ENCODE measurements at places on chromosomes 5 and 9.

GRCh38 chr5:80926979-80927656, 33.0 kb upstream of the RASGRF2 start:
- DNase-seq, result no peak

- no peak for DNase-seq
Observed at GRCh38 chr5:146208916-146209522, 5.6 kb downstream of the RBM27 start.

- DNase-seq, result no peak
Observed at GRCh38 chr9:12394105-12394504, 299.1 kb upstream of the TYRP1 start.

GRCh38 chr5:39411061-39411460, 13.7 kb downstream of the DAB2 start:
- no peak for DNase-seq

DNA sequence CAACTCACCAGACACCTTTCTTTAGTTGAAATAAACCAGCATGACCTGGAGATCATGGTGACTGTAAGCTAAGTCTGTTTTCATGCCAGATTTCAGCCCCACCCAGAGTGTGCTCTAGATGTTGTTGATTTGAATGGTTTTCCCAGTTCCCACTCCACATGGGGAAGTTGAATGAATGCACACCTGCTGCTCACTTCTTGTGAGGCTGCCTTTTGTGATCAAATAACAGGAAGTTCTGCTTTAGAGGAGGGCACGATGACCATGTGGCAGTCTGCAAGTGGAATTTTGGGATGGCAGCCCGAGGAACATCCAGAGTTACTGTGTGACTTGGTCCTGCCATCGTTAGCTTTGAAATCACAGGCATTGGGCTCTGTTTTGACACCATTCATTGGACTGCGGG, 18.7 kb downstream of the SLC46A2 start:
- DNase-seq, result no peak

GRCh38 chr9:94245651-94246050, 13.4 kb upstream of the ZNF169 start:
- no peak for DNase-seq

DNA sequence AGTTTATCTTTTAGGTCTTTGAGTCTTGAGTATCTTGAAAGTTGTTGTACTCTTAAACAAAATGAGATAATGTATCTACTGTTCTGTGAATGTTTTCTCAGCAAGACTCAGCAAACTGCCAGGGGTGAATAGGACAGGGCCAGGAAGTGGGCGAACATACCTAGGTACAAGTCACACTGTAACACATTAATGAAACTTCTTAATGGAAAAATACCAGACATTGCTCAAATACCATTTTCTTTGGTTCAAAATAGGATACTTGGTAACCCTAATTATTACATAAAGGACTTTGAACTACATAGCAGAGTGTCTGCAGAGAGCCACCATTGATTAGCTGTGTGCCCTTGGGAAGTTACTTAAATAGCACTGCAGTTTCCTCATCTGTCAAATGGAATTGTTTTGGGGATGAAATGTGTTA, 197.5 kb downstream of the ARHGEF28 start:
- no peak for DNase-seq

DNA sequence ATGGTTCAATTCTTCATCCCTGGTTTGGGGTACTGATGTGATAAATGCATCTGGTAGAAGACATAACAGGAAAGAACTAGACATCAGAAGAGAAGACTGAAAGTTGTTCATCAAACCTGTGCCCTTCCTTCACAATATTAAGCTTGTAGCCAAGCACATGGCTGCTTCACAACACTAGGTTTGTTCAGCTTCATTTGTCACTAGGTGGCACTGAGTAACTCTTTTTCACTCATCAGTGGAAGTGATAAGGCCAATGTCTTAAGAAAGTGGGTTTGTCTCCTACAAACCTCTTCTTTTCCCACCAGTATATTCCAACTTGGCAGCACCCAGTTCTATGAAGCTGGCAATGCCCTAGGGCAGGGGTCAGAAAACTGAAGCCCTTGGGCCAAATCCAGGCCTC, 26.9 kb downstream of the ZNF484 start:
- DNase-seq, result no peak

GRCh38 chr9:76023715-76024195, 133.3 kb downstream of the PCSK5 start:
- no peak for DNase-seq

DNA sequence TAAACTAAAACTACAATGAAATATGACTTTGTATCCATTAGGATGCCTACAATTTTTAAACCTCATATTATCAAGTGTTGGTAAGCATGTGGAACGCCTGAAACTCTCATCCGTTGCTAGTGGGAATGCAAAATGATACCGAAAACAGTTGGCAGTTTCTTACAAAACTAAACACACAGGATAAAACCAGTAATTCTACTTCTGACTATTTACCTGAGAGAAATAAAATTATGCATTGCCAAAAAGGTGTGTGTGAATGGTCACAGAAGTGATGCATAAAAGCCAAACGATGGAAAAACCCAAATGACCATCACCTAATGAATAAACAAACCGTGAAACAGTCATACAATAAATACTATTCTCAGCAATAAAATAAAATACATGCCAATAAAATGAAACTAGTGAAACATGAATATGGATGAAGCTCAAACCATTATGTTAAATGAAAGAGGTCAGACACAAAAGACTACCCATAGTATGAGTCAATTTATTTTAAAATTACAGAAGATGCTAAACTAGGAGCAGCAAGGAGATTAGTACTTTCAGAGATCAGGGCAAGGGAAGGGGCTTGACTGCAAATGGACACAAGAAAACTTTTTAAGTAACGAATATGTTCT, 13.4 kb downstream of the AUH start:
- DNase-seq, result no peak

DNA sequence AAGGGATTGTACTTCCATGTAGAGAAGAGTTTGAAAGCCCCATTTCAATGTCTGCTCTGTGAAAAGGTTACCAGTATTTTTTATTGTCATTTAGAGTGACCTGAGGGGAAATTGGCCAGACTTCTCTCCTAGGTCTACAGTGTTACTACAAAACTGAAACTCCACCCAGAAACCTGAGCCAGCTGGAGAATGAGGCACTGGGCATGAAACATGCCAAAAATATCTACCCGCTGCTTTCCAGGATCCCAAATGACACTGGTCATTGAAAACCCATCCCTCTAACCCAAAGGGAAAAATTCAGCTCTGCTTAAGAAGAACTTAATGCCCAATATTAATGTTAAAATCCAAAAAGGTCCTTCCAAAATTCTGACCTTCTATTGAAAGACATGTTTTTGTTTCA, 99.2 kb upstream of the TRIM32 start:
- no peak for DNase-seq

- no peak for DNase-seq
Observed at GRCh38 chr5:120361941-120362340, 102.2 kb upstream of the PRR16 start.

DNA sequence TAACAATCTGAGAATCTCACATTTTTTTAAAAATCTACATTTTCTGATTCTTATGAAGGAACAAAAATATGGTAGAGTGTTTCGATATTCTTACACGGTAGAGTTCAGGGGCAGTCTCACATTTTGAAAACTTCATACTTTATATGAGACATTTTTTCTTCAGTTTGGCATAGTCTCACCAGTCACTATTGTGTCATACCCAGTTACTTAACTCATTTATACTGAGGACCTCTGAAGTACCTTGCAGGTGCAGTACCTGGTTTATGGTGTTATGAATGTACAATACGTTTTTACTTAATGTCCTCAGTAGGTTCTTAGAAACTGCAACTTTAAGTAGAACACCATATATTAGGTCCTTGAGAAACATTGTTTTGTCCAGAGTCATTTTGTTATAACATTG, 196.6 kb downstream of the SGCD start:
- DNase-seq, result no peak

DNA sequence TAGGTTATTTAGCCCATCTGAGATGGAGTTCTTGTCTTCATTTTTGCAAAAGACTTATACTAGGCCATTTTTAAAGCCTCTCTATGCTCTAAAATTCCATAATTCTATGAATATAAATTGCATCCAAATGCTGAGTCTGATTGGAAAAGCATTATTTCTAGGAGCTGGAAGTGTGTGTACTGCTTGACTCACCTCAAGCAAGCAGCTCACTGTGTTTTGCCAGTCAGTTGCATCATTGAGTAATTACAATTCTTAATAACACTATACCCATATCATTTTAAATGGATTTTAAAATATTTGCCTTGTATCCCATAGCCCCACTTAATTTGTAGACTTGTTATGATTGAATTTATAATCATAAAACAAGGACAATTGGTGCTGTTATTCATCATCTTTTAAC, 161.0 kb downstream of the PAM start:
- DNase-seq, result no peak

GRCh38 chr9:15307523-15307841, 466 bp upstream of the TTC39B start:
- DNase-seq, result no peak

DNA sequence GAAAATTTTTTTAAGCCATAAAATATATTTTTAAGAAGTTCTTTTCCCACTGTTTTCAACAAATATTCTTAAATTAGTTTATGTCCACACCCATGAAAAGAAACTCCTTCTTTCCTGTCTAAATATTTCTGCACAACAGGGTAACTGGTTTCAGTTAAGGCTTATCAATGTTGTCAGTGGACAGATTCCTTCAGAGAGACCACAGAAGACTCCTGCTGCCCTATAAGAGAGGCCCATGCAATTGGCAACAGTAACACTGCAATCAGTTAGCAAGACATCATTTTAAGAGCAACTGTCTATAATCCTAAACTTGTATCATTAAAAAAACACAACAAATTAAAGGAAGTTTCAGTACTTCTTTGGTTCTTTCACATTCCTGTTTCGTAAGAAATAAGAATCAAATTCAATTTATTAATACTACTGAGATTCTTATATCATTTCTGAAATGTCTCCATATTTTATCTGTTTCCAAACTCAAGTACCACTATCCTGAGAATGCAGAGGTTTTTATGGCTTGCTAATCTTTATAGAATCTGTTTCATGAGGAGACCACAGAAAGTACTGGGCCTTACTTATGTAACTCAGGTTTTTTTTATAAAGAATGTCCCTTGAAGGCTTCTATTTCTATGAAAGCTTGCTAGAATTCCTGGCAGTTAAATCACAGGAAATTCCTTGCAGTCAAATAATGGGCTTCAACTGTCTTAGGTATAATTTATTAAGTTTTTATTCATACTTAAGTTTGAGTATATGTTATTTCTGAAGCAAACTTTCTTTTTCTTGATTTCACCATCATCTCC, 240.2 kb downstream of the RFX3 start:
- DNase-seq, result no peak

DNA sequence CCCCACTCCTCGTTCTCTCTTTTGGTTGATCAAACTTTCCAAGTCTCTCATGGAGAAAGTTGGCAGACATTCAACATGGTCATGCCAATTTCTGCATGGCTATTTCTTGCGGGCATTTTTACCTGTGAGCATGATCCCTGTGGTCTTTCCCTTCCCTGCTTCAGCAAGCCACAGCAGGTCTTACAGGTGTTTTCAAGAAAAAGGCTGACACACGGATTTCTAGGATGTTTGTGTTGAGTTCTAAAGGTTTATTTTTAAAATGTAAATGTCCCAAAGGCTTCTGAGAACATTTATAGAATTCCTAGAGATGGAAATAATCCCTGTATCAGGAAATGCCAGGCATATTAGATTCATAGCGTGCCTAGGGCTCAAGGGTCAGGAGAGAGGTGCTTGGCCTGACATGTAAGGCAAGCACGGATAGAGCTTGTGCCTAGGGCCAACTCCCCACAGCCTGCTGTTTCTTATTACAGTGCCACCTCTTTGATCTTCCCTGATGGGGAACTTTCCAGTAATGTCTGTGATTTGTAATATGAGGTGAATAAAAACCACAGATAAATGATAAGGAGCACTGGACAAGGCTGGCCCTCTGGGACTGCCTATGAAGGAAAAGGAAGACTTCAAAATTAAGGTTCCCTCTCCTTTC, 79.8 kb downstream of the MUSK start:
- DNase-seq, result no peak

DNA sequence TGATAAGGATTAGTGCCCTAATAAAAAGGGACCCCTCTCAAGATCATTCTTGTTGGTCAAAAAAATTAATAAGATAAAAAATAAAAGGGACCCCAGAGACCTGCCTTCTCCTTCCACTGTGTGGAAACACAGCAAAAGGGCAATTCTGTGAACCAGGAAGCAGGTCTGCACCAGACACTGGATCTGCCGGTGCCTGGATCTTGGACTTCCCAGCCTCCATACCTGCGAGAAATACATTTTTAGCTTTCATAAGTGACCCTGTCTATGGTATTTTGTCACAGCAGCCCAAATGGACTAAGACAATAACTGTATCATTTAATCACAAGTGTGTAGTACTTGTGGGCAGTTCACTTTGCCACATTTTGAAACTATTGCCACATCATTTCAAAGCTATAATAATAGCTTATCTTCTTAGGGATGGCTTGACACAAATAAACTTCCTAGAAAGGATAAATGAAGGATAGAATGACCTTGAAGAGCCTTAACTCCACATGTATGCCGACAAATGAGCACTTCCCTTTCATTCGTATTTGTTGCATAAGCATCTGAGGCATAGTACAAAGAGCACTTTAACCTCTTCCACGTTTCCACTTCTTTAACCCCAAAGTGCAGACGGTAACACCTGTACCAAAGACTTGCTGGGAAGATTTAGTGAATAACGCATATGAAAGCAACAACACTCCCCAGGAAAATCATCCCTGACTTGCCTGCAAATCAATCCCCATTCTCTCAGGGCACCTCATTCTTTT, 336.5 kb downstream of the RFX3 start:
- no peak for DNase-seq

DNA sequence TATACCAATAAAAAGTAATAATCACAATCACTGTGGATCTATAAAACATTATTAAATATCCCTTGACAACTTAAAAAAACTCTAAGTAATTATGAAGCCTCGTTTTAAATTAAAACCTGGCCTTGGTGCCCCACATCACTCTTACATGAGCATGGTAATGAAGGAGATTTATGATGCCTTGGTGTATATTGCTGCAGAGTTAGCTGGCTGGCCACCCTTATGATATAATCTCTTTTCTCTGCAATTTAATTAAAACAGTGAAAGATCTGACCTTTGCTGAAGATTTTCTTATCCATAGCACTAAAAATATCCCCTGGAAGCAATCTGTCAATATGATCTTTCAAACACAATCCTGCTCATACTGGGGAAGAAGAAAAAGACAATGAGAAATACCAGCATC, 48.8 kb upstream of the PCSK1 start:
- no peak for DNase-seq

- no peak for DNase-seq
Observed at GRCh38 chr5:121424976-121425375, 426.7 kb upstream of the FTMT start.

DNA sequence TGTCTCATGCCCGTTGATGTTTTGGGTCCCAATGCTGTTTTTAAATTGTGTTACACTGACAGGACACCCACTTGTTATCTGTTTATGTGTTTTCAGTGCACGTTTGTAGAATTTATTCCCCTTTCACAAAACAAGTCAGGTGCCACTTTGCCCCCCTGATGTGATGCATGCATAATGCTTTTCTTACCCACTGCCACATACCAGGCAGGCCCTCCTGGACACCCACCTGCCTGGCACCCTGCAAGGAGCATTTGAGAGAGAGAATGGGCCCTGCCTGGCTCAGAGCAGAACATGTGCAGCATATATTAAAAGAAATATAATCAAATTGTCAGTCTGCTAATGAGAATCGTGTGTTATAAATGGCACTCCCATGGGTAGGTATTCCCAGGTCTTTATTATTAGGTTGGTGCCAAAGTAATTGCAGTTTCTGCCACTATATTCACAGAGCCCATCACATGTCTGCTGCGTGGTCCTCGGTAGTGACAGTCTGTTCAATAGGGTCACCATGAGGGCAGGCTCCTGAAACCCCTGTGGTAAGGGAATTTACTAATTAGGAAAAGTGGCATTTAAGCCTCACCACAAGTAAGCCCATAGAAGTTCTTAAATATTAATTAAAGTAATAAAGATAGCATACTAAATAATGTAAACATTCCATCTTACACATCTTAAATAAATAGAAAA, 52.2 kb upstream of the CKMT2 start:
- DNase-seq, result no peak
